ENCODE measurements at places on chromosomes 12 and 14.

GRCh38 chr14:23543403-23543802 lies 8.2 kb downstream of the ZFHX2 start:
- no peak for DNase-seq

DNA sequence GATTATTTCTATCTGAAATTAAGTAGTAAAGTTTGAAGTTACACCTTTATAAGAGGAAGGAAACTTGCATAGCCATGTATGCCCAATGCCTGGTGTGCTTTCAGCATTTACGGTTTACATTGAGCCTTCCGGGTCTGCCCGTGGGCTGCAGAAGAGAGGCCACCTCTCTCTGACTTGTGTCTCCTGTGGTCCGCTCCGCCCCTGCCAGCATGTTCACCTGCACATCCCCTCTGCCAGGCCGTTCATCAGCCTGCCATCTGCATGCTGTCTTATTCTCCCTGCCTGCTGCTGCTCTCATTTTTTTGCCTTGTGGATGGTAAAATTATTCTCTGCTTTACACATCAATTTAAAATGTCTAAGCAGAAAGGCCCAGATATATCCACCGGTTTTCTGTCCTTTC lies 41.5 kb upstream of the DYNC1H1 start:
- no peak for DNase-seq

DNA sequence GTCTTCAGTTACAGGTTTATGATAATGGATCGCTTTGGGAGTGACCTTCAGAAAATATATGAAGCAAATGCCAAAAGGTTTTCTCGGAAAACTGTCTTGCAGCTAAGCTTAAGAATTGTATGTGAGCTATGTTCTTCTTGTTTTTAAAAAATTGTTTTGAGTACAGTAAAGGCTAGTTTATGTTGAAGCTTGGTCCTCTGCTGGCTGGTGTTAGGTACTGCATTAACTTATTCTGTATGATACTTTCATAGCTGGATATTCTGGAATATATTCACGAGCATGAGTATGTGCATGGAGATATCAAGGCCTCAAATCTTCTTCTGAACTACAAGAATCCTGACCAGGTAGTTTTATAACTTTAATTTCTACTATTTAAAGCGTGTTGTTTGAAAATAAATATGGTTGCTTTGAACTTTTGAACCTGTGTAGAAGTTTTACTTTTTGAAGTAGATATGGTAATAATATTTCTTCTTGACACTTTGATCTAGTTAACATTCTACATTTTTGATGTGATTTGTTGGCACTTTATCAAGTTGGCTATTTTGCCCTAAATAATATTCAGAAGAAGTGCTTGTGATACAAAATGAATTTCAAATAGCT lies 55.7 kb downstream of the VRK1 start:
- no peak for DNase-seq

DNA sequence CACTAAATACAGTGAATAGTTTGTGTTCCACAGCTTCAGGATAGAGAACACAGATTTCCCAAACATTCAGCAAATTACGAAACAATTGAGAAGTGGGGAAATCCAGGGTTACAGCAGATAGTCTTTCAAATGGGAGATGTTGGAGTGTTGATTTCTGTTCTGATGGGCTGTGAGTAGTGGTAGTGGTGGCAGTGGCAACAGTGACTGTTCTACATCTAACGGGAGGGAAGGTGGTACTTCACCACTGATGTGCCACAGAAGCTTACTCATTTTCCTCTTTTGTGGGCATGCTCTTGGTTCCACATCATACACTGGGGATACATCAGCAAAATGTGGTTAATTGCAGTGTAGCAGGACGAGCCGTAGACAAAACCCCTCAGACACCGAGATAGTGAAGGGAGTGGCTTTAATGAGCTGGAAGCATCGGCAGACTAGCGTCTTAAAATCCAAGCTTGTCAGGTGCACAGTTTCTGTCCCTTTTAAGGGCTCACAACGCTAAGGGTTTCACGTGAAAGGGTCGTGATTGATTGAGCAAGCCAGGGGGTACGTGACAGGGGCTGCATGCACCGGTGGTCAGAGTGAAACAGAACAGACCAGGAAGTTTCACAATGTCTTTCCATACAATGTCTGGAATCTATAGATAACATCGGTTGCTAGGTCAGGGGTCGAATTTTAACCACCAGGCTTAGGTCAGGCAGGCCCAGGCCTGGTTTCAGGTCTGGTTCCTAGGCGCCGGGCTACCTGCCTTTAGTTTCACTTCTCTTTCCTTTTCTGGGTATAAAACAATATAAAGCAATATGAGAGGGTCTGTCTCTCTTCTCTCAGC lies 330.6 kb upstream of the FBXO33 start:
- no peak for DNase-seq

DNA sequence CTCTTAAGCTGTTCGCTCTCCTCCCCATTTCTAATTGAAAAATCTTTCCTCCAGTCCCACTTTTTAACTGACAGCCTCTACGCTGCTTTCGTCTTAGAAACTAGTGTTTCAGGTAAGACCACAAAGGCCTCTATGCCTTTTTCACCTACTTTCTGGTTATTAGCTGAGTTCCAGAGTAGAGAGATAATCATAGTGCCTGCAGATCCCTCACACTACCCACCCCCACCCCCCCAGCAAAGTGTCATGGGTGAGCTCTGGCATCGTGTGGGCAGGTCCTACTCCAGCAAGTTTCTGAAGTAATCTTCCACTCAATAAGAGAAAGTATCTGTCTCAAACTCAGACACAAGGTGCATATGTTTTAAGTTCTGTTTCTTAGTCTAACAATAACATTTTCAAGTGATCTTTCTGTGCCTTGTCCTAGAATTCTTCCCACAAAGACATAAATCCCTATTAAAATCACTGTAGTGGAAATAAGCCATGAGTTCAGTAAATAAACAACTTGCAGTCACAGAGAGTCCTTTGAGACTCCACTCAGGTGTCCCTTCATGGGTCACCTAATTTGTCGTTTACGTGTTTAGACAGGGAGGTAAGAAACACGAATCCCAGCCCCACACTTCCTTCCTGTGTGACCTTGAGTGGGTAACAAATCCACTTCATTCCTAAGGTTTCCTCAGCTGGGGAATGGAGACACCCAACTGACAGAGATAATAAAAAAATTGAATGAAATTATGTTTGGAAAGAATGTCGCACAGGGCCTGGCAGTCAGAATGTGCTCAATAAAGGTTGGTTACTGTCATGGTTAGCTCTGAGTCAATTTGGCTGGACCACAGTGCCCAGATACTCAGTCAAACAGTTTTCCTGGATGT lies 228.9 kb upstream of the CAND1 start:
- no peak for DNase-seq

- no peak for DNase-seq
Measured at GRCh38 chr14:37138898-37139297, 33.5 kb downstream of the SLC25A21 start.

DNA sequence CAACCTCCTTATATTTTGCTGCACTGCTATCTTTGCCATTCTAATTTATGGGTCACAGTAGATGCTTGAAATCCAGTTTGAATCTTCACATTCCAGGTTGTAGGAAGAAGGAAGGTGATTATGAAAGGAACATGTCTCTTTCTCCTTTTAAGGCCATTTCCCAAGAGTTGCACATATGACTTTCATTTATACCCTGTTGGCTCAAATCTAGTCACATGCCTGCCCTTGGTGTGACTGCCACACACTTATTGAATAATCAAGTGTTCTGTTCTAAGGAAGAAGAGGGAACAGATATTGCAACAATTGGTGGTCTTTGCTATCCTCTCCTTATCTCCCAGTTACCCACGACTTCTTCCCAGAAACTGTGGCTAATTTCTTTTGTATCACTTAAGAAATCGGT lies 404.3 kb downstream of the TMEM117 start:
- no peak for DNase-seq

GRCh38 chr14:54457609-54457996 lies 16.4 kb upstream of the CNIH1 start:
- DNase-seq, result no peak

GRCh38 chr12:68673788-68674187 lies 13.0 kb upstream of the NUP107 start:
- no peak for DNase-seq

GRCh38 chr12:89756585-89757398 lies 48.2 kb upstream of the ATP2B1 start:
- DNase-seq, result no peak

DNA sequence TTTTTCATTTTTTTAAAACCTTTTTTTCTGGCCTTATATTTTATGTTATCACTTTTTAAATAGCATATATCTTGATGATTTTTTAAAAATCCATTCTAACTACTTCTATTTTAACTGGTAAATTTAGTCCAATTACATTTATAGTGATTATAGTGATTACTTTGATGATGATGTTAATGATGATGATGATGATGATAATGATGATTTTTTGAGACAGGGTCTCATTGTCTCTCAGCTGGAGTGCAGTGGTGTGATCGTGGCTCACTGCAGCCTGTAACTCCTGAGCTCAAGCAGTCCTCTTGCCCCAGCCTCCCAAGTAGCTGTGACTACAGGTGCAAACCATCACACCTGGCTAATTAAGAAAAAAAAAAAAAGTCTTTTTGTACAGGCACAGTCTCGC lies 27.1 kb downstream of the BRMS1L start:
- no peak for DNase-seq

DNA sequence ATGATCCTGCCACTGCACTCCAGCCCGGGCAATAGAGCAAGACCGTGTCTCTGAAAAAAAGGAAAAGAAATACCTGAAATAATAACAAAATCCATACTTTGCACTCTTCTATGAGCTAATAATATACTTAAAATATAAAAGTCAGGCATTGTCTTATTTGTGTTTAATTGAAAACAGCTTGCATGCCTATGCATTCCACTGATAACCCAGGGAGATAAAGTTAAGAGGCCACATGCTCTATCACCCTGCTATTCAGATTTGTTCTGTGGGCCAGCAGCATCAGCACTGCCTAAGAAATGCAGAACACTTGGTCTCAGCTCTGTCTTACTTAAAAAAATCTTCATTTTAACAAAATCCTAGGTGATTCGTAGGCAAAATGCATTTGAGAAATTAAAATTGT lies 99.2 kb downstream of the LGR5 start:
- DNase-seq, result no peak

- DNase-seq, result no peak
Measured at GRCh38 chr12:107491856-107492255, 193.7 kb upstream of the PWP1 start.

DNA sequence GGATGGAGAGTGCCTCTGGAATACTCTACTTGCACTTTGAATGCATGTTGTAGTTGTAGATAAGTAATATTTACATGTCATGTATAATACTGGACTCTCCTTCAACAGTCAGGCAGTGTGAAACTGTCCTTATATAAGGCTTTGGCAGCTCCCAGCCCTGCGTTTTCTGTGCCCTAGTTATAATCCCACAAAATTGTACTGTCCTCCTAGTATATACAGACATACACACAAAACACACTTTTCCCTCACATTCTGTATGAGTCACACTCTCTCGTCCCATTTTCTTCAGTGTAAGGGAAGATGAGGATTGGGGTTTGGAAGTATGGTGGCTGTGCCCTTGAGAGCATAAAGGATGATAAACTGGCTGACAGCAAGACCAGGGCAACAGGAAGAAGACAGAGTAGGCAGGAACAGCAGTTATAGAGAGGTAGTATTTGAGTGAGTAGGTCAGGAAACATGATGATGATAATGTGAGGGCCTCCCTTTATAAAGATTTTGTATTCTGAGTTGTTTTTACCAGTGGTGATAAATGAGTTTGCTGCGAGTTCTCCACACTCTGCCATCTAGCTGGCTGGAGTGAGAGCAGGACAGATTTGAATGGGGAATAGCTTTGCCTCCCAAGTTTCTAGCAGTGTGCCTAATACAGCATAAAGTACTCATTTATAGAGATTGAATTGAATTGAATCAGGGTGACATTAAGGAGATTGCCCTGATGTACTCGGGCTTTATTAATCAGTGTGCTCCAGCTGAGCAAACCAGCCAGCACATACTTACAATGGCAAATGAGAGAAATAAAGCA lies 5.0 kb downstream of the CREBL2 start:
- DNase-seq, result no peak

- DNase-seq, result no peak
Measured at GRCh38 chr12:126582231-126582630, 1517.0 kb downstream of the AACS start.

DNA sequence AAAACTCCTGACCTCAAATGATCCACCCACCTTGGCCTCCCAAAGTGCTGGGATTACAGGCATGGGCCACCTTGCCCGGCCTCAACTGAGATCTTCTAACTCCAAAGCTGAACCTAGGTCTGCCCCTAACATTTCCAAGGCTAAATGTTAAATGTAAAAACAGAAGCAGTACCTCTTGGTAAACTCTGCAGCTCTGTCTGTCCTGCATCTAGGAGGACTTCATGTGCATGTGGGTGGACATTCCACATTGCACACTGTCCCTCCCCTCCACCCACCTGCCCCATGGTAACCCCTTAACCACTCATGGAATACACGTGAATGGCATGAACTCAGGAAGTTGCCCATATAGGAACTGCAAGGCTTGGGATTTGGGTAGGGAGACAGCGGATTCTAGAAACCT lies 33.1 kb downstream of the SNX6 start:
- DNase-seq, result no peak

DNA sequence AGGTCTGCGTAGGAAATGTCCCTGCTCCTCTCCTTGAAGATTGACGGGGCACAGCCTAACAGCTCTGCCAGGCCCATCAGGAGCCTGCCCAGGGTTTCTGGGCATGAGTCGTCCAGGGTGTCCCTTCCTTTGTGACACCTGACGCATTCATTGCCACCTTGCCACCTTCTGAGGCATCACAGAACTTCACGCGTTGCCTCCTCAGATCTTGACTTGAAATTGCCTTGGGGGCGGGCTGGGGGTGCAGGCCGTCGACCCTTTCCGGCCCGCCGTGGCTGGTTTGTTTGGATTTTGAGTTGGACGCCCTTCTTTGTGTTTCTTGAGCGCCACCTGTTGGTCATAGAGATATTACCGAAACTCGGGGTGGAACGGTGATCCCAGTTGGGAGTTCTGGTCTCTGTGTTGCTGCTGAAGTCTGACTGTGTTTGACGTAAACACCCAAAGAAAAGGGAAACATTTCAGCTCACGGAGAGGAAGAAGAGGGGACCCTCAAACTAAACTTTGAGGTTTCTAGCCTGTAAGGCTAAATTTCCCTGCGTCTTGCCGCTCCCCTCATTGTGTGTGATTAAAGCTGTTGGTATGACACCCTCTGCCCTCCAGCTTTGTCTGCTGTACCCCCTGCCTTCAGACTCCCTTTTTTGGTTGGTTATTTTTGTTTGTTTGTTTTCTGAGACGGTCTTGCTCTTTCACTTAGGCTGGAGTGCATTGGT lies 44.6 kb downstream of the MLXIP start:
- DNase-seq, result peak; percentile 40

GRCh38 chr12:131505561-131505960 lies 205.3 kb upstream of the SFSWAP start:
- DNase-seq, result no peak

GRCh38 chr12:103468837-103469236 lies 26.9 kb downstream of the C12orf42 start:
- DNase-seq, result no peak

GRCh38 chr12:16347391-16348298 lies at the start of gene MGST1:
MGST1 (plus strand) TSS chr12:16347645; CDS start chr12:16354253, 6,608 bp downstream.
- DNase-seq, result no peak

DNA sequence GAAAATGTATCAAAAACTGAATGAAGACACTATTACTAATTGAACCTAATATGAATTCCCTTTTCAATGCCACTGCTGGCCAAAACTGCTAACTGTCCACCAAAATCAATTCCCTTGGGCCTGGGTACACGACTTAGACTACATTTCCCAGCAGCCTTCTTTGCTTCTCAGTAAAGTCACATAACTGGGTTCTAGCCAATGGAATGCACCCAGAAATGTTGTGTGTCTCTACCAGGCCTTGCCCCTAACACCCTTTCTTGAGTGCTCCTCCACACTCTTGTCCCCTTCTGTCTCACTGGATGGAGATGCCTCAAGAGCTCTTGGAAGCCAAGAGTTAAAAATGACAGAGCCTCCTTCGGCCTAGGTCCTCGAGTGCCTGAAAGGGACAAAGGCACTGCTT lies 156.8 kb downstream of the PPM1H start:
- DNase-seq, result no peak
